ENCODE measurements at places on chromosomes 1 and 21.

DNA sequence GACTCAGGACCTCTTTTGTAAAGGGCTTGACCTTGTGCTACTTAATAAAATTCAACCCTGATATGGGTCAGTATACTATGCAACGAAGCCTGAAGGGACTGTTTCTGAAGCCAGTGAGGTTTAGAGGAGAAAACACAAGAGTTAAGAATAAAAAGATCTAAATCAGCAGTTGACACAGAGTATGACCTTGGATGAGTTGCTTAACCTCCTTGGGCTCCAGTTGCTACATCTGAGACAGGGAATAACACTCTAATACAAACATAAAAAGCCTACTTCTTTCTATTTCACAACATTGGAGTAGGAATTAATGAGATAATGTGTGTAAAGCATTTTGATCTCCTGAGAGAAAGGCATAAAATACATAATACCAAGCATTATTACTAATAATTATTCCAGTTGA lies 882.4 kb upstream of the ADGRL2 start:
- no peak for DNase-seq

GRCh38 chr21:38503583-38503982 lies 5.3 kb upstream of the ERG start:
- DNase-seq, result no peak

- no peak for DNase-seq
Observed at GRCh38 chr1:61952675-61953074, 210.4 kb downstream of the PATJ start.

- no peak for DNase-seq
Observed at GRCh38 chr1:119778886-119779560, 10.3 kb upstream of the HMGCS2 start.

Measured in hematopoietic multipotent progenitor cell treated with erythropoietin and hydrocortisone succinate and interleukin-3 and kit ligand, for 6 days (in vitro differentiated cells).